ENCODE measurements at places on chromosomes 4 and X. TPM values are rescaled to one million over a fixed set of nuclear protein-coding genes. Genes with fewer than 3 reads are reported as not detected.

The SPCS3 gene
- total RNA-seq: 26.6 TPM

- DNase-seq: no peak
Measured at GRCh38 chr4:26736621-26737020, 124.0 kb upstream of the STIM2 start.

DNA sequence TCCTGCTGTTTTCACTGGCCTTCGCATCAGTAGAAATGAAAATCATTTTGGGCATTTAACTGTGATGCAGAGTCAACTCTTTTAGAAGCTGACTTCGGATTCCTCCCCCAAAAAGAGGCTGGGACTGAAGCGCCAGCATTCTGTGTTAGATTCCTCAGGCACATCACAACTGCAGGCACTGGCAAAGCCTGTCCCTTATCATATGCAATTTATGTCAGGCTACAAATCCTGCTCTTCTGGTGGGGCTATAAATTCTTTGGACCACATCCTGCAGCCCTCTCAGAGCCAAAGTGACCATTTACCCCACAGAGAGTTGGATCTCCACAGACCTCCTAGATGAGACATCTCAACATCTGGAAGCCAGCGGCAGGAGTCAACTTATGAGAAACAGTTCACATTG lies 138.4 kb downstream of the CBR4 start:
- no peak for DNase-seq

DNA sequence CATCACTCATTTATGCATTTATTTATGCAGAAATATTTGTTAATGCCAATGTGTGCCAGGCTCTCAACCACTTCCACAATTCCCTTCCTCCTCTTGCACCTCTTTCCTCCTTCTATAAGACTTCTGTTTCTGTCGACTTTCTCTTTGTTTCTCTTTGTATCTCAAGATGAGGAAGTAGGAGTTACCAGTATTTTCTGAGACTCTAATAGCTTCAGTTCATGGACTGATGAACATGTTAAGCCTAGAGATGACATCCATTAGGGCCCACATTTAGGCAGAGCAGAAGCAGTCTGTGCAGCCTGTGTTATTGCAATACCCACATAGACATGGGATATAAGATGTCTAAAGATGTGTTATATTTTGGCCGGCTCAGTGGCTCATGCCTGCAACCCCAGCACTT lies 241.8 kb upstream of the SMIM31 start:
- DNase-seq: no peak

The NLGN4X gene
- 15.9 TPM for total RNA-seq

DNA sequence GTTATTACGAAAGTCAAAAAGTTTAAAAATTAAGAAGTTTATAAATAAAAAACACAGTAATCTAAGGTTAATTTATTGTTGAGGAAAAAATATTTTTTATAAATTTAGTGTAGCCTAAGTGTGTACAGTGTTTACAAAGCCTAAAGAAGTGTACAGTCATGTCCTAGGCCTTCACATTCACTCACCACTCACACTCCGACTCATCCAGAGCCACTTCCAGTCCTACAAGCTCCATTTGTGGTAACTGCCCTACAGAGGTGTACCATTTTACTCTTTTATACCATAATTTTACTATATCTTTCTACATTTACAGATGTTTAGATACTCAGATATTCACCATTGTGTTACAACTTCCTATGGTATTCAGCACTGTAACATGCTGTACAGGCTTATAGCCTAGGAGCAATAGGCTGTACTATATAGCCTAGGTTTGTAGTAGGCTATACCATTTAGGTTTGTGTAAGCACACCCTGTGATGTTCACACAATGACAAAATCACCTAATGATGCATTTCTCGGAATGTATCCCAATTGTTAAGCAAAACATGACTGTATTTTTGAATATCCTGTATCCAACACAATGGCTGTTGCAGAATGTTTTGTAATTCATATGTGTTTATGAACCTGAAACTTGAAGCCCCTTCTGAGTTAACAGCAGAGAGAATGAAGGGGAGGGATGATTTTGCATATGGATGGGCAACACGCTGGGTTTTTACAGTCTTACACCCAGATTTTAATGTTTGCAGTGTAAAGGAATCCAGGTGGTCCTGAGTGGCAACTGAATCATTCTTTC lies 3.1 kb downstream of the PPBP start:
- no peak for DNase-seq

The ADAMTS3 gene
- 6.8 TPM for total RNA-seq

DNA sequence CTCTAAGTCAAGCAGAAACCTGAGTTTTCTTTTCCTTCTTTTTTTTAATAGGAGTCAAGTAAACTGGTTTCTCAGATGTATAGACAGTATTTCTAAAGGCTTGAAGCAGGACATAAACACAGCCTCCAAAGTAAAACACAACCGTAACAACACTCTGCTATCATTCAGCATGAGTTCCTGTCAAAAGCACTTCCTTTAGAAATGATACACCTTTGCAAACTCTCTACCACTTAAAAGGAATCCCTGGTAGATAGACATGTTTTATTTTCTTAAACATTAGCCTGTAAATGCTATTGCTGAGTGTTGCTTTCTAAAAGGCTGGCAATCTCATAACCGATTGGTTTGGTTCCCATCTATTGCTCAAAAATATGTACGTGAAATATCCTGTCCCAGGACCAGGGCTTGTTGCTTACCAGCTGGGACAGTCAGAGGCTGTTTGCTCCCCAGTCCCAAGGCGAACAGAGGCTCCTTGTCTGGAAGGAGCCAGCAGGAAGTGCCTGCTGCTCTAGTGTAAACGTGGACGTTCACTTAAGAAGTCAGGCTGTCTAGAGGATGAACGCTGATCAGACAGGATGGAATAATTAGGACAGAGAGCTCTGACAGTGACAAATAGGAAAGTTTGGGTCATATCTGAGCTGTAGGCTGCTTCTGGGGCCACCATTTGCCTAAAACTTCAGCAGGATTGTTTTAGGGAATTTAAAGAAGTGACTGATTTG lies 173.9 kb upstream of the KLF3 start:
- DNase-seq: no peak

DNA sequence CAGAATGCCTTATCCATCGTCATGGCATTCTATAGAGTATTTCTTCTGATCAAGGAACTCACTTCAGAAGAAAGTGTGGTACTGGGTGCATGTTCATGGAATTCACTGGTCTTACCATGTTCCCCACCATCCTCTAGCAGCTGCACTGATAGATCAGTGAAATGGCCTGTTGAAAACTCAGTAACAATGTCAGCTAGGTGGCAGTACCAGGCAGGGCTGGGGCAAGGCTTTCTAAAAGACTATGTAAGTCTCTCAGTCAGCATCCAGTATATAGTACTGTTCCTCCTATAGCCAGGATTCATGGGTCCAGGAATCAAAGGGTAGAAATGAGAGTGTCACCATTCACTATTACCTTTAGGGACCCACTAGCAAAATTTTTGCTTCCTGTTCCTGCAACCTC lies 15.8 kb upstream of the LDB2 start:
- DNase-seq: peak; percentile 68

GRCh38 chr4:67894659-67895058 lies 10.9 kb upstream of the TMPRSS11D start:
- DNase-seq: no peak

The DNAAF6 gene
- total RNA-seq: 2.6 TPM

DNA sequence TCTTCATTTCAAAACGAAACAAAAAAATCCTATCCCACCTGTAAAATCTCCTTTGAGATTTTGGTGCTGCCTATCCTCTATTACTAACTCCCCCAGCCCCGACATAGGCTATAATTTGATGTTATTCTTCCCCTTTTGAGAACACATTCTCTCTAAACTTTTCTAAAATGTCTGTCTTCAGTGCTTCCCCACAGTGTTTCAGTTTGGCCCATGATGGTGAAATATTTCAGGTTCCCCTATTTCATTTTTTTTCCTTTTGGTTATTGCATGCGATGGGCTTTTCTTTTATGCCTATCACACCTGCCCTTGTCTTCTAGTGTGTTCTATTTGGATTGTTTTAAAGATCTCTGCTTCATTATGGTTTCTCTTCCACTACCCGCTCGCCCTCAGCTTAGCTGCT lies 14.7 kb downstream of the BCORL1 start:
- DNase-seq: no peak

The RAI2 gene
- 5.7 TPM for total RNA-seq

The MFAP3L gene
- 41.4 TPM for total RNA-seq

- no peak for DNase-seq
Measured at GRCh38 chr4:25847329-25847728, 15.5 kb downstream of the SEL1L3 start.

DNA sequence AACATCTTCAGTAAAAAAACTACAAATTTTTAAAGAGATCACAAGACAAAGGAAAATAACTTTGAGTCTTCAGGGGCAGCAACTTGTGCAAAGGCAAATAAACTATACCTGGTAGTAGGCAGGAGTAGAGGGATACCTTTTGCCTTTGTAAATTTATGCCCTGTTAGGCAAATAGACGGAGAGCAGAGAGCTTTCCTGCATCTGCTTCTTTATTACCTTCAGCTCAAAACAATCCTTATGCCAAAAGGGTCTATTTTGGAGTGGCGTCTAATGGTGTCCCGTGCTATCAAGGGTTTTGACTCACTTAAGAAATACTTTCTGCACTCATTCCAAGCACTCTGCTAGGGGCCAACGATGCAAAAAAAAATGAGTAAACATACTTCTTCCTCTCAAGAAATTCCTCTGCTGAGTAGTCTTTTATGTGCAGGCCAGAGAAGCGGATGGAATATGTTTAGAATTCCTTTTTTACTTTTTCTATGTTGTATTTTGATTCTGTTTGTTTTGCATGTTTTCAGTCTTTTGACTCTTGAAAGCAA lies 131.9 kb downstream of the ANXA5 start:
- DNase-seq: no peak

DNA sequence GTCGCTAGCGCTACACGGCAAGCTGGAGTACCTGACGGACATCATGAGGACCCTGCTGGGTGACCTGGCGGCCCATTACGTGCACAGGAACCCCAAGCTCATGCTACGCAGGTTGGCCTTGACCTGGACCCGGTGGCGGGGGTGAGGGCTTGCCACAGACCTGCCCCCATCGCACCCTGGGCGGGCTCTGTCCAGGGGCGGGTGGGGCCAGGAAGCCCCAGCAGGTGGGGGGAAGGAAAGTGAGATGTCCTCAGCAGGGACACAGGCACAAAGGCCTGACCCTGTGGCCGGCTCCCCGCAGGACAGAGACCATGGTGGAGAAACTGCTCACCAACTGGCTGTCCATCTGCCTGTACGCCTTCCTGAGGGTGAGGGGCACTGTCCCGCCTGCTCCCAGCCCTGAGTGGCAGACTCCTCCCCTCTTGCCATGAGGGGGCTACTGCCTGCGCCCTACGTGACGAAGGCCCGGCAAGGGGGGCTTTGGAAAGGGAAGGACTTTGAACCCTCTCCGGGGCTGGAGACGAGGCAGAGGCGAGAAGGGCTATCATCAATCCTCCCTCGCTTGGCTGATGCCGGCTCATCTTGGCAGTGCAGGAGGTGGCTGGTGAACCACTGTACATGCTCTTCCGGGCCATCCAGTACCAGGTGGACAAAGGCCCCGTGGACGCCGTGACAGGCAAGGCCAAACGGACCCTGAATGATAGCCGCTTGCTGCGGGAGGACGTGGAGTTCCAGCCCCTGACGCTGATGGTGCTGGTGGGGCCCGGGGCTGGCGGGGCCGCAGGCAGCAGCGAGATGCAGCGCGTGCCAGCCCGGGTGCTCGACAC lies 5.3 kb upstream of the SRPK3 start:
- DNase-seq: no peak

DNA sequence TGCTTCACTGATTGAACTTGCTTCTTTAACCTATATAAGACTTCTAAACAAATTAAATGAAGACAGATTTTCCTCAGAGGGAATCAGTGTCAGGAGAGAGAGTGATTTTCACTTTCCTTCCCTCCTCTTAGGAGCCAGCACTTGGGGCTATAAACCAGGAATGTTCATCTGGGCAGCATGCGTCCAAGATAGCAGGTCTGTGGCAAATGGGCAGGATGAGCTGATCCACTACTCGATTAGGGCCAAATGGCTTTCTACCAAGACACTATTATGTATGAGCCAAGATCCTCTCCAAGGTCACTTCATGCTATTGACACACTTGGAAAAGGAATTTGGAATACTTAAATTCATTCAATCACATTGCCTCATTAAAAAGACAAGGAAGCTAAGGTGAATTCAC lies 203.9 kb upstream of the GRID2 start:
- DNase-seq: no peak

- DNase-seq: no peak
Measured at GRCh38 chr4:188127214-188127874, 11.9 kb upstream of the TRIML1 start.

- no peak for DNase-seq
Measured at GRCh38 chr4:80454040-80454439, 118.5 kb downstream of the CFAP299 start.

- peak; percentile 52 for DNase-seq
Measured at GRCh38 chr4:118920247-118920646, 31.6 kb downstream of the SYNPO2 start.

DNA sequence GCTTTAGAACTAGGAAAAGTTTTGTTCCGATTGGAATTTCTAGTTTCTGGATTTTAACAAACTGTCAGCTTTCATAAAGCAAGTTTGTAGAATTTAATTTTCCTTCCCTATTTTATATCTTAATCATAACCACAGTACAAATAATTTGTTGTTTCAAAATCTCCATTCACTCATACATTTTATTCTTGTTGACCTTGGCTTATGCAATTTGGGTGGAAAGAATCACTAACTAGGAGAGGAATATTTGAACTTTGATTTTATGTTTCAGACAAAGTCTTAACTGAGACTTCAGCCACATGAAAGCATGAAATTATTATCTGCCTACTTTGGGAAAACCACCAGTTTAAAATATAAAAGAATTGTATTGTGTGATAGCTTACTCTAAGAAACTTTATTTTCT lies 427.9 kb downstream of the SPRY1 start:
- no peak for DNase-seq

GRCh38 chr4:66943112-66943511 lies 602.2 kb downstream of the CENPC start:
- DNase-seq: no peak

- DNase-seq: no peak
Measured at GRCh38 chrX:120456973-120457372, 12.1 kb downstream of the LAMP2 start.

DNA sequence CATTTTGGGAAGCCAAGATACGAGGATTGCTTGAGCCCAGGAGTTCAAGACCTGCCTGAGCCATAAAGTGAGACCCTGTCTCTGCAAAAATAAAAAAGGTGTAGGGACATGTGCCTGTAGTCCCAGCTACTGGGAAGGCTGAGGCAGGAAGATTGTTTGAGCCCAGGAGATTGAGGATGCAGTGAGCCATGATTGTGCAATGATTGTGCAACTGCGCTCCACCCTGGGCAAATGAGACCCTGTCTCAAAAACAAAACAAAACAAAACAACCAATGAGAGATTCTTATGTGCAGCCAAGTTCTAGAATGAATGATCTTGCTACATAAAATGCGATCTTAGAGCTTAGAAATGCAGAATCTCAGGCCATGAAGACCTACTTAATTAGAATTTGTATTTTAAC lies 22.5 kb downstream of the SLC9B2 start:
- no peak for DNase-seq

DNA sequence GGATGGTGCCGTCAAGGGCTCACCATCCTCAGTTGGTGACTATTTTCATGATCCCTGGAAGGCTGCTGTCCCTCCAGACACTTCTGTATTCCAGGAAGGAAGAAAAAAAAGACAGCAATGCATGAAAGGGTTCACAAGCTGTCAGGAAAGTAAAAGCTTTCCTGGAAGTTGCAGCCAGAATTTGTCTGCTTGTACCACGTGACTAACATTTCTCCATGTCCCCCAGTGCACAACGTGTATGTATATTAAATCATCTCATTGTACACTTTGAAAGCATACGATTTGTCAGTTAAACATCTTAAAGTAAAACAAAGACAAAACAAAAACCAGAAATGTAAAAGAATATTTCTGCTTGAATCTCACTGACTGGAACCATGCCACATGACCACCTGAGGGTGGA lies 127.4 kb upstream of the CLNK start:
- no peak for DNase-seq

The ZCCHC18 gene
- 17.2 TPM for total RNA-seq

The FIP1L1 gene
- 91.3 TPM for total RNA-seq
